ENCODE measurements at places on chromosomes 13 and 19.

GRCh38 chr13:32284927-32285632, 30.1 kb downstream of the ZAR1L start:
- DNase-seq = peak; percentile 14

DNA sequence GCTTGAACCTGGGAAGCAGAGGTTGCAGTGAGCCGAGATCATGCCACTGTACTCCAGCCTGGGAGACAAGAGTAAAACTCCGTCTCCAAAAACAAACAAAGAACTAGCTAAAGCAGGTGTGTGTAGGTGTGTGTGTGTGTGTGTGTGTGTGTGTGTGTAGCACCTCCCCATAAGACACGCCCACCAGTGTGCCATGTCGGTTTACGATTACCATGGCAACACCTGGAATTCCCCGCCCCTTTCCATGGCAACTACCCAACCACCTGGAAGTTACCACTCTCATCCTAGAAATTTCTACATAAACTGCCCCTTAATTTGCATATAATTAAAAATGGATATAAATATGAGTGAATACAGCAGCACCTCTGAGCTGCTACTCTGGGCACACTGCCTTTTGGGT, 80.9 kb upstream of the ADGRE5 start:
- no peak for DNase-seq

DNA sequence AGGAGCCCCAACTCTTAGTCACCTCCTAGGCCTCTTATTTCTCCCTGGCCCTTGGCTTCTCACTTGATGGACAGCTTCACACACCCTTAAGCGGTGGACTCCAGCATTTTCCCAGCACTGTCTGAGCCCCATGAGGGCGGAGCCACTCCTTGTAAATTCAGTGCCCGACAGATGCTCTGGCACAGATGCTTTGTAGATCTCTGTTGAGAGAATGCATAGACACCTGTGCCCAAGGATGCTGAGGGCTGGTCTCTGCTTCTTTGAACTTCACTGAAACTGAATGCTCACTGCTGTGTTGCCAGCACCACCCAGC, 3.3 kb downstream of the SYCN start:
- DNase-seq = no peak

- no peak for DNase-seq
Observed at GRCh38 chr13:75010941-75011340, 471.0 kb downstream of the TBC1D4 start.

DNA sequence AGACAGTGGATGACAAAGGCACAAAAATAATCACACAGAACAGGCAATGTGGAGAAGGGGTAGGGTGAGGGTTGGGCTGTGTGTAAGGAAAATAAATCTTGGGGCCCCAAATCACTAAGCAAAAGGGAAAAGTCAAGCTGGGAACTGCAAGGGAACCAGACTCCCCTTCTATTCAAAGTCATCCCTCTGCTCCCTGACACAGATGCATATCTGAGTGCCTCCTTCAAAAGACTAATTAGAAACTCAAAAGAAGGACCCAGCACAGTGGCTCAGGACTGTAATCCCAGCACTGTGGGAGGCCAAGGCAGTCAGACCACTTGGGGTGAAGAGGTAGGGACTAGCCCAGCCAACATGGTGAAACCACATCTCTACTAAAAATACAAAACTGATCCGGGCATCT, 18.3 kb downstream of the ZNF611 start:
- no peak for DNase-seq

- no peak for DNase-seq
Observed at GRCh38 chr13:23777575-23777870, 111.7 kb downstream of the MIPEP start.

DNA sequence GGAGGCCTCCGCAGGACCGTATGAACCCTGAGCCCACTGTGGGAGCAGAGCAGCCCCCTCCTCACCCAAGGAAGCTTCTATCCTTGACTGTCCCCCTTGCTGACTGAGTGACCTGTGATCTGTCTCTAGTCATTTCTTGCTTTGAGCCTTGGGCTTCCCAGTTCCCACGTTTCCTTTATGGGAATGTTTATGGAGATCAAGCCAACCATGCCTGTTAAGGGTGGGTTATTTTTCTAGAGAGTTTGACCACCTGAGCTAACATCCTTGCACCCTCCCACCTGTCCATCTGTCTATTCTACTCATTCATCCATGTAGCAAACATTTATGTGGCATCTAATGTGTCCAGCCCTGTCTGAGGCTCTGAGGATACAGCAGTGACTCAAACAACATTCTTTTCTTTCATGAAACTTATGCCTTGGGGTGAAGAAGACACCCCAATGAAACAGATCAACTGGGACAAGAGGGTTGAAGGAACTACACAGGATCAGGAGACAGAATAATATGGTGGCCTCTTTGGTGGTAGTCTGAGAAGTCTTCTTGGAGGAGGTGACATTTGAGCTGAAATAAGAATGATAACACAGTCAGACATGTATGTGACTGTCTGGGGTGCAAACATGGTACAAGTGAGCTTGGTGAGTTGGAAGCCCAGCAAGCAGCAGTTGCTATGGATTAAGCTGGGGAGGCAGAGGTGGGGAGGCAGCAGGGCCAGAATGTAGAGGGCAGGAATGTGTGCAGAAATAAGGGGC, 30.5 kb downstream of the CERS4 start:
- no peak for DNase-seq

- DNase-seq = no peak
Observed at GRCh38 chr13:111233080-111233479, 87.4 kb upstream of the TEX29 start.

DNA sequence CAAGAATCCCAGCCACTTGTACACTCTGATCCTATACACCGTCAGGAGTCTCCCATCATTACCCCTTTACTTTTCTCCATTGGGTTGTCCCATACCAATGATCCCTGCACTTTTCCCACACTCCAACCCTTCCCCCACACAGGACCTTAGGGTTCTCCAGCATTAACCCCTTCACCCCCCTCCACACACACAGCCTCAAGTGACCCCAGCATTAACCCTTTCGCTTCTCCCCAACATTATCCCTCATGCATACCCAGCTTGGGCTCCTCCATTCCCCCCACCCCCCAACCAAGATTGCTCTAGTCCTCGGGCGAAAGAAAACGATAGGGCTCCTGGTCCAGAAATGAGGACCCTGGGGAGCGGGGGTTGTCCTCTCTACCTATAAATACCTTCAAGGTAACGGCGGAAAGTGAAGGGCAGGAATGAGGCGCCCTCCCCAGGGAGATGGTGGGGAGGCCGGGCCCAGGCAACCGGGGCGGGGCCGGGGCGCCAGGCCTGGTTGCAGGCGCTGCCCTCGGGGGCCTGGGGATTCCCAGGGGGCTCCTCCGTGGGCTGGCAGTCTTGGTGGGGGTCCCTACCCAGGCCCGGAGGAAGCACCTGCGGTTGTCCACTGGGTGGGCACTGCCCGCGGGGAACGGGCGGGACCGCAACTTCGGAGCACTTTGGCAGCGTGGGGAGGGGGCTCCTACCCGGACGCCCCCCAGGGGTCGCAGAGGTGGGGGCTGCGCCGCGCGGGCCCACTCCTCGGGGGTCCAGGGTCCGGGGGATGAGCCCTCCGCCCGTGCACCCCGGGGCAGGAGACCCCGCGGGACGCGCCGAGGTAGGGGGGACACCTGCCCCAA, 757 bp downstream of the WIZ start:
- no peak for DNase-seq

GRCh38 chr19:55261671-55262126, 2.9 kb upstream of the PPP6R1 start:
- DNase-seq = no peak

DNA sequence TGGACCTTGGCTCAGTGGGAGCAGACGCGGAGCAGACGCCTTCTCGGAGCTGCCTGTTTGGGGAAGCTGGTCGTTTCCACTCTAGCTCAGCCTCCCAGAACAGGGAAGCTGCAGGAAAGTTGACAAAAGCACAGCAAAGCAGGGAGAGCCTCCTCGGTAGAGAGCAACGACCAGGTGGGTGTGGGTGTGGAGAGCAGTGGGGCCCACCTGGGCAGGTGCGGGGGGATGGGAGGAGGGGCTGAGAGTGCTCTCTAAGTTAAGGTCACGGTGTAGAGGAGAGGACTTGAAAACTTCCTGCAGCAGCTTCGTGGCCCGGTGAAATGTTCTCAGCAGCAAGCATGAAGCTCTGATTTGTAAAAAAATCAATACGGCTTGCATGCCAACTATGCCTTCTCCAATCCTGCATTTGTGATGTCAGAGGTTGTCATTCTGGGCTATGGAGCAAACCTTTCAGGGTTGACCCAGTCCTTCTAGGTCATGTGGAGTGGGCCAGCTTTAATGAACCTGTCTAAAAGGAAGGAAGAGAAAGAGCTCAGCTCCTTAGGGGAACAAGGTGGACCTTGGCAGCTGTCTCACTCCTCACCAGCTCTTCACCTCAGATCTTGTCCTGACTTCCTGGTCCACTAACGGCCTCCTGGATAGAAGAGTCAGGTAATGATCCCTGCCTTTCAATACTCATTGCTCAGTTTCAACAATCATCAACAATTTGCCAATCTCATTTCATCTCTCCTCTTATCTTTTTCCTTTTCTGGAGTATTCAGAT, 85.8 kb upstream of the UBL3 start:
- no peak for DNase-seq

DNA sequence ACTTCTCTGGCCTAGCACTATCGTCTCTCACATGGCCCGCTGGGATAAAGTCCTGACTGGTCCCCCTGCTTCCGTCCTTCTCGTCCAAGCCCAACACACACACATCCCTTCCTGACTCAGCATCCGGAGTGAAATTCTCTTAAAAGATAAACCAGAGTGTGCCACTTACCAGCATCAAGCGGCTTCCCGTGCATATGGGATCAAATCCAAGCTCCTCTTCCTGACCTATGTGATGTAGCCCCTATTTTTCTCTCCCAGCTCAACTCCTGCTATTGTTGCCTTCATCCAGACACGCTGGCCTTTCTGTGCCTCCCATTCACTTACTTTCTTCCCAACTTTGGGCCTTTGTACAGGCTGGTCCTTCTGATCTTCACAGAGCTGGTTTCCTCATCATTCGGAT, 530.4 kb downstream of the DIAPH3 start:
- DNase-seq = no peak

DNA sequence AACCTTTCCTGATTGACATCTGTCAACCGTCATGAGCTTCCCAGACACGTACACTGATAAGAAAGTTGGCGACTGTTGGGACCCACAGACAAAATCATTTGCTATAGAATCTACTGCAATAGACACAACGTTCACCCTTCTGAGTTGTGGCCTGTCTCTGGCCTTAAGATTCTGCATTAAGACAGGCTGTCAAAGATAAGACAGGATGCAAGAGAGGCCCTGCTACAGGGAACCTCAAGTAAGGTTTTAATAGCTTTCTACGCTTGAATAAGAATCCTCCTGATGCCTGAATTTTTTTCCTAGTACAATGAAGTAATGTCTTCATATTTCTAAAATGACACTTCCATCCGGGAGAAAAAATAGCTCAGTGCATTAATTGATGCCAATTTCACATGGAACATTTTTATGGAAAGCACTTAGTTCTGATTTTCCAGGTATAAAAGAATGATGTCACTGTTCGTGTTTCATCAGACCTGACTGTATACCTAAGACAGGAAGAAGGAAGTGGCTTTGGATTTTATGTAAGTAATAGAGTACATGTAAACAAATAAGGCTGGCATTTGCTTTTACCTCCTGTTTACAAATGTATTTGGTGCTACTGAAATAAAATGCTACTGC, 275.2 kb upstream of the GPC6 start:
- DNase-seq = no peak

GRCh38 chr13:77048681-77049080, 21.7 kb upstream of the FBXL3 start:
- no peak for DNase-seq

DNA sequence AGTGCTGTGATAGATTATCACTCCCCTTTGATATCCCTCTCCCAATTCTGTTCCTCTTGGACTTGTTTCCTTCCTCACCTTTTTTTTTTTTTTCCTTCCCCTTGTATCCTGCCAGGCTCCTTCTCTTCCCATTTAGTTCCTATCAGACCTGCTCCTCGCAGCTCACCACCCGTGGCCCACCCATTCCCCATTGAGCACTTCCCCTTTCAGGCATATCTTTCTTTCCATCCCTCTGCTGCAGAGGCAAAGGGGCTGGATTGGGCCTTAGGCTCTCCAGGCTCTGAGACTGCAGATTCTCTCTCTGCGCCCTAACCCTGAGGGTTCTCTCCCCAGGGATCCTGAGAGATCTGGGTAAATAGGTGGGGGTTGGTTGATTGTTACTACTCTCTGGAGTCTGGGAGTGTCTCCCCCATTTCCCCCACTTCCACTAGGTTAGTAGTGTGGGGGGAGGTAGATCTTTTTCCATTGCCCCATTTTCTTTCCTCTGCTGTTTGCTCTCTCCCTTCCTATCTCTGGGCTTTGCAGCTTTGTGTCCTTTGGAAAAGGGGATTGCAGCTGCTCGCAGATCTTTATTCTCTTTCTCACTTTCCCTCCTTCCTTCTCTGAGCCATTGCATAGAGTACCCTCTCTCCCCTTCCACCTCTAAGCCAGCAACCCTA, 2.3 kb downstream of the ARHGAP35 start:
- no peak for DNase-seq

DNA sequence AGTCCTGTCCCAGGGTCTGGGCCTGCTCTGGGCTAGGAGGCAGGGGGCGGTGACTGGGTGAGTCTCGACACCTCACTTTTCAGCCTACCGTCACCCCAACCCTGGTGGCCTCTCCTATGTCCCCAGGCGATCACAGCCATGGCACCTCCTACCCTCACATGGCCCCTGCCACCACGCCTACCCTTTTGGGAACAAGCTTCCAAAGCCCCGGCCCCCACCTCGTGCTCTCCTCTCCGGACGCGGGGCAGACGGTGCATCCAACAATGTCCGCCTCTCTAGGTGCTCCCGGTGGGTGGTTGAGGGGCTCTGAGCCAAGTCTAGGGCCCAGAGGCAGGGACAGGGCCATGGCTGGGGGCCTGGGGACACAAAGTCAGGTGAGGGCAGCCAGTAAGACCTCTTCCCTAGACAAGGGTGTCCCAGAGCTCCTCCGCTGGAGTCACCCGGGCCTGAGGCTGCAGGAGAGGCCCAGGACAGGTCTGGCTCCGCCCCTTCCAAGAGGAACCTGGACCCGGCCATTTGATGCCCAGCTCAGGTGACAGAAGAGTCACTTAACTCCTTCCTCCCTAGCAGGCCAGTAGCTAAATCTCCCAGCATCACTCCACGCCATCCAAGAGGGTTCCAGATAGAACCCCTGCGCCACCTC, at the start of gene SYNE4:
Gene SYNE4, minus strand, starts transcription at position 478 of the 643 bp plus-strand sequence. Its CDS starts 132 bp downstream, at position 346.
- DNase-seq = no peak

GRCh38 chr13:48477191-48477855, 55.6 kb downstream of the RCBTB2 start:
- no peak for DNase-seq

DNA sequence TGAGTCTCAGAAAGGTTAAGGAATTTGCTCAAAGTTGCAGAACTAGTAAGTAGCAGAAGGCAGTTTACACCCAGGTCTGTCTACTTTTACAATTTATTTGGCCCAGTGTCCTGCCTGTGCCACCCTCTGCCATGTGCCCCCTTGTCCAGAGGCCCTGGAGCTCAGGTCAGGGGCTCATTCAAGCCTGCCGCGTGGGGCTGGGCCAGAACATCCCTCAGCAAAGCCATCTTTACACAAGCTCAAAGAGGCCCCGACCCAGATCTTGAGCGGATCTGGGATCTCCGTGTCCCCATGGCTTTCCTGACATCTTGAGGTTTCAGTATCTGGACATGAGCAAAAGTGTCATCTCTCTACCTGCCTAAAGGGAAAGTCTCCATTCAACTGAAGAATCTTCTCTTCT, 76.4 kb upstream of the VSTM2B start:
- no peak for DNase-seq

- no peak for DNase-seq
Observed at GRCh38 chr13:75860935-75861334, 224.8 kb downstream of the LMO7 start.

- no peak for DNase-seq
Observed at GRCh38 chr19:6765738-6766356, 1.4 kb downstream of the SH2D3A start.

- DNase-seq = peak; percentile 82
Observed at GRCh38 chr19:19040417-19040816, 7.0 kb downstream of the ARMC6 start.
